Progenitor cell of endocrine pancreas (in vitro differentiated cells): ENCODE measurements at places on chromosomes 2 and 18.

- DNase-seq, result no peak
Measured at GRCh38 chr2:26349690-26350089, 3.1 kb upstream of the ADGRF3 start.

DNA sequence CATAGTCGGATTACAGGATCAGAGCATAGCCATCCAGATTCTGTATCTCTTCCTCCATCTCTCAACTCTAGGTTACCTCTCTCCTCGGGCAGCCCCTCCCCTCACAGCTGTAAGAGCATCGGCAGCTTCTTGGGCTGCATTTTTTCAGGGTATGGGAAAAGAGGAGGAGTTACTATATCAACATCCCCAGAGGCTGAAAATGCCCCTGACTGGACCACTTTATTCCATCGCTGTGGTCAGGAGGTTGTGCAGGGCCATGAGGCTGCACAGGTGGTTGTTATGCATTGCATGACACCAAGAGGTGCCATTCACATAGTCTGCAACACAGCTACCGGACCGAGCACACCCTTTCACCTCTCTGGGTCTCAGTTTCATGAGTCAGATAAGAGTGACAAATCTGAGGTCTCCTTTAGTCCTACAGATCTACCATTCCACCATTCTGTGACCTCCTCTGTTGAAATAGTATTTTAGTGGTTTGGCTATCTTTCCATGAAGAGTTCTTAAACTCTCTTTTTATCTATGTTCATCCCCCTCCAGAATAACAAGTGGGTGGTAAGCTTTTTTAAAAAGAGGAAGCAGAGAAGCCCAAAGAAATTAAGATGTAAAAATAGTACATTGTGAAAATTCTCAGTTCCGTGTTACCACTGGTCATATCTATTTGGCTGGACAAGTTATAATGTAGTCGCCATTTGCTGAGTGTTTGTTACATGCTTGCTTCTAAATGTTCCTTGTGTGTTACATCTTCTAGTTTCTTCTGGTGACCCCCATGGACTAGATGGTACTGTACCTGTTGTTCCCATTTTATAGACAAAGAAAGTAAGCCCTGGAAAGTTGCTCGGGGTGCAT lies 56.6 kb upstream of the SLC1A4 start:
- no peak for DNase-seq

GRCh38 chr2:196162586-196163175 lies 8.7 kb downstream of the STK17B start:
- DNase-seq, result no peak

DNA sequence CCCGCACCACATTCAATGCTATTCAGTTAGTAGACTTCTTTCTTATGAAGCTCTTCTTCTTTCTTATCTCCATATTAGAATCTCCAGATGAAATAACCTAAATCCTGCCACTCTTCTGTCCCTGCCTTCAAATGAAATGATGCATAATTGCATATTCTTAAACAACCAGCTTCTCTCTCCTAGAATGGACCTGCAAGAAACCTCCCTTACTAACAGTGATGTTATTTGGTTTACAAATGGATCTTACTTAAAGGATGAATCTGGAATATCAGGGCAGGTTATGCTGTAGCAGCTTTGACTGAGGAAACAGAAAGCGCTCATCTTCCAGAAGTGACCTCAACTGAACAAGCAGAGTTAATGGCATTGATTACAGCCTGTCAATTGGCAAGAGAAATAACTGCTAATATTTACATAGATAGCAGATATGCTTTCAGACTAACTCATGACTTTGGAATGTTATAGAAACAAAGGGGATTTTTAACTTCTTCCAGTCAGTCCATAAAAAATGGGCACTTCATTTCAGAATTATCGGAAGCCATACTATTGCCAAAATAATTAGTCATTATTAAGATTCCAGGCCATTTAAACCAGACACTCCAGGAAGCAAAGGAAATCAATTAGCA lies 755.7 kb upstream of the HS6ST1 start:
- DNase-seq, result no peak

DNA sequence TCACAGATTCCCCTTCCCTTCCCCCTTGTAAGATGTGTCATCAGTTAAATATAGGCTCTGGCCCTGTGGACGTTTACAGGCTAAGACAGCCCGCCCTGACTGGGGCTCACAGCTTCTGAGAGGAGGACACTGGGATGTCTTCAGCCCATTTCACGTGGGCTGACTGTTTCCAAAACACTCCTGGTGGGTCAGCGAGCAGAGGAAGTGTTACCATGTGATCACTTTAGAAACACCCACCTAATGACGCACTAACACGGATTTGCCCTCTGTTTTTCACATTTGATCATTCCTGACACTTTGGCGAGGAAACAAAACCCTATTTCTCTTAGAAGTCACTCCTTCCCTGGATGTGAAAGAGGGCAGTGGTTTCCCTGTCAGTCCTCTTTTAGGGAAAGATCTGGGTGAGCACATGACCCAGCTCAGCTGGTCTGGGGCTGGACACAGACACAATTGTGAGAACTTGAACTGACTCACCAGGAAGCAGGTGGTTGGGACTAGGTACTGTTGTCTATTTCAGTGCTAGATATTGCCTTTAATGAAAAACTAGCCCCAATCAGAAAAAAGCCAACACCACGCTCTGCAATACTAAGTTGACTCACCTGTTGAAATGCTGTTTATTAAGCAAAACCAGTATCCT lies 38.8 kb downstream of the BMP10 start:
- no peak for DNase-seq

DNA sequence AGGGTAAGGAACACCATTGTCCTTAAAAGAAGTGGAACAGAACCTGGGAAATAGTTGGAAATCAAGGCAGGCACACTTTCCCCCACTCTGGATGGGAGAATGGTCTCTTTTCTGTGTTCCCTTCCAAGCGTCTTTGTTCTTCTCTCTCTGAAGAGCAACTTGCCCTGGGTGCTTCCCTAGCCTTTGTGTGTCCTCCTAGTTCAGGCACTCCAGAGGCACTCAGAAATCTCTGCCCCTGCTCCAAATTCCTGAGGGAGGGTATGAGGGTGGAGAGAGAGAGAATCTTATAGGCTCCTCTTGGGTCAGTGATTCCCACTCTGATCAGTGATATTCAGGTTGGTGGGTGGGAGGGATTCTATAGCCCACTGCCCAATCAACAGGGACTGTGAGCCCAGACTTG lies 8.8 kb upstream of the SIX2 start:
- no peak for DNase-seq

GRCh38 chr2:197181491-197181890 lies 129.1 kb downstream of the ANKRD44 start:
- DNase-seq, result no peak

GRCh38 chr2:12714391-12715221 lies 2.1 kb upstream of the TRIB2 start:
- DNase-seq, result no peak

- DNase-seq, result no peak
Measured at GRCh38 chr2:112603731-112604130, 19.3 kb downstream of the CHCHD5 start.

DNA sequence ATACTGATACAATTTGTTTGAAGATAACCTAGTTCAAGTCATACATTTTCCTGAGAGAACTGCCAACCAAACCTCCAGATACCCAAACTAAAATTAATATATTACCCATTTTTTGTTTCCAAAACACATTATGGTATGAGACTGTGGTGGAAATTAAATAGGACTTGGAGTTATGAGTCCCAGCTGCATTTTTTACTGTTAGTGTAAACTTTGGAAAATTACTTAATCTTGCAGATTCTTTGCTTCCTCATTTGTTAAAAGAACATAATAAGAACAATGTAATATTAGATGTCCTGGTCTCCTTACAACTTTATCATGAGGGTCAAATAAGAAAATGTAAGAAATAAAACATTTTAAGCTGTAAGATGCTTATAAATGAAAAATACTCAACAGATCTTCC lies 98.2 kb upstream of the TRIB2 start:
- no peak for DNase-seq

GRCh38 chr2:102004581-102004980 lies 12.8 kb downstream of the IL1R2 start:
- DNase-seq, result no peak

GRCh38 chr2:177241711-177242120 lies 22.8 kb downstream of the NFE2L2 start:
- DNase-seq, result no peak

GRCh38 chr18:57916684-57917083 lies 113.6 kb upstream of the ATP8B1 start:
- no peak for DNase-seq

GRCh38 chr2:168956392-168956791 lies 55.3 kb downstream of the G6PC2 start:
- no peak for DNase-seq

DNA sequence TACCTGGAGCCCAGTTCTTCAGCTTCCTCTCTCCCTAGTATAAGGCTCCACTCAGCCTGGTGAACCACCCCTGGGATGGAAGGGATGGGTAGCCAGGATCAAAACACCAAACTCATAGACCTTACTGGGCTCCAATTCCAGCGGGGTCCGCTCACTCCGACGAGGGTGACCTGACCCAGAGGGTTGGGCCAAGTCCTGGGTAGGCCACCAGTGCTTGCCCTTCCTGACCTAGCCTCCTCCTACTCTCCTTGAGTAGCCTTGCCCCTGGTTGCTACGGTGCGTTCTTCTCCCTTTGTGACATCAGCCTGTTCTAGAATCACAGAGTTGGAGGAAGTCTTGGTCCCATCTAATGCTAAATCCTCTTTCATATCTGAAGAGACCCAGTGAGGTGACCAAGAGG lies 537 bp upstream of the STAT4 start:
- DNase-seq, result no peak

DNA sequence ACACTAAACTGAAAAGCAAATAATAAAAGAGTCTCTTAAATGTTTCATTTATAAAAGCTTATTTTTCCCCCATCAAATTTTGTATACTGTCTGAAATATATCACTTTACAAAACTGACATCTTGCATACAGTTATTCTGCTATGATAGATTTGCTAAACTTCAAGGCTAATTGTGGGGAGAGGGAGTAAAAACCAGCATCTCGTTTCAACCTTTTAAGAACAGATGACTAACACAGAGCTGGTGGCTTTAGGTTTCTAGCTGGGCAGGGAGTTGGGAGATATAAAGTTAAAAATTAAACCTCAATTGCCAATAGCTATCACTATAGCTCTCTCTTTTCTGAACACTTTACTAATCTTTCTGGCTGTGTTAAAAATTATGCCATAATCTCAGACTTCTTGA lies 23.5 kb downstream of the C1D start:
- no peak for DNase-seq

DNA sequence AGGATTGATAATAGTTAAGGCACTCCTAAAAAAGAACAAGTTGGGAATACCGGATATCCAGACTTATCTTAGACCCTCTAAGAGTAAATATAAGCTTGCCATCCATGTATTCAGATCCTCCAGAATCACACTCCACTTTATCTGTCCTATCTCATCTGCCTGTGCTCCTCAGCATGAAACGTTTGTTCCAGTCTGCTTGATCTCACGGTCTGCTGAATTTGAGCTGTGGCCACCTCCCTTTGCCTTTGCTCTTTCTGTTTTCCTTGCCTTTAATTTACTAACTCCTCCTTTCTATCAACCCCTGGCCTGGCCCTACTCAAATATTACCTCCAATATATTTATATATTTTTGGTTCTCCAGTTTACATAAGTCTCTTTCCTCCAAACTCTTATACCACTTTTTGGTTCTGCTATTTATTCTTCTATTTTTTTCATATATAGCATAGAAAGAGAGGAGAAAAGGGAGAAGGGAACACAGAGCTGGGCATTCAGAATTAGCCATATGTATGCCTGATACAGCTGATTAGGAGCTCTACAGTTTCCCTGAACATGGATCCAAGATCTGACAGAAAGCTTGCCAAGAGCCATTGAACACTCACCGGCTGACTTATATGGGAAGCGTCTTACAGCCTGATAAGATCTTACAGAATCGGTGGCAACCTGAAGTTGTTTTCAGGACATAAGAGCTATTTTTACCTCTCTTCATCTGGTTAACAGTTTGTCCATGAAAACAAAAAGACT lies 21.8 kb upstream of the DNAJC27 start:
- no peak for DNase-seq

GRCh38 chr18:75818383-75818782 lies 390.9 kb upstream of the SMIM21 start:
- no peak for DNase-seq

- DNase-seq, result no peak
Measured at GRCh38 chr2:157743051-157743450, 114.4 kb upstream of the ACVR1C start.

- no peak for DNase-seq
Measured at GRCh38 chr18:29096079-29096770, 919.3 kb upstream of the CDH2 start.

DNA sequence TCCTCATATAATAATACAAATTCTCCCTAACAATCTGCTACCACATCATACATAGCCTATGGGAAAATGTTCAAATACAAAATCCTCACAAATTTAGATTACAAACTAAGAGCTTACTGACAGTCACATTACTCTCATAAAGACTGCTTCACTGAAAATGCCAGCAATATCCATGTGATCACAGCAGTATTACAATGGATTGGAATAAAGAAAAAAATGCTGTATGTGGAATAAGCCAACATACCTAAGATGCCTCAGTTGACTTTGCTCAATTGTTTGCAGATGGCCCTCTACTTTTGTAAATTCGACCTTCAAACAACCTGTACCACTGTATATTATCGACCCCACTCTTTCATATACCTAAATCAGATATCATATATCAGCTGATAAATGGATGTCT lies 88.7 kb downstream of the DYM start:
- DNase-seq, result no peak
